NCI-H446 (cell line): ENCODE measurements at places on chromosomes 3 and 15.

DNA sequence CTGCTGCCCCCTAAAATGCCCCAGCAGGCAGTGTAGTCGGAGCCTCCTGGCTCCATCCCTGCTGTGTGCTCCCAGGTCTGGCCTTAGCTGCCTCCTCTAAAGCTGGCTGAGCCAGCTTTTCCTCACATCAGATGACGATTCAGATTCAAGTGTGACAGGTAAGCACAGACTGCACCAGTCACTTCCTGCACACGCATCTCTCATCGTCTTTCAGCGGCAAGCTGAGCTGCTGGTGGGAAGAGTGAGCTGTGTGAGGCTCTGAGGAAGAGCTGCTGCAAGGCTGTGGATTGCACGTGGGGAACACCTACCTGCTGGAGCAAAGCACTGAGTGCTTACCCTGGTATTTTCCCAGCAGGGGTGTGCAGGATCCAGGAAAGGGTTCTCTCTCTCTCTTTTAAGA, 88.4 kb upstream of the RPL32 start:
- no peak for DNase-seq

DNA sequence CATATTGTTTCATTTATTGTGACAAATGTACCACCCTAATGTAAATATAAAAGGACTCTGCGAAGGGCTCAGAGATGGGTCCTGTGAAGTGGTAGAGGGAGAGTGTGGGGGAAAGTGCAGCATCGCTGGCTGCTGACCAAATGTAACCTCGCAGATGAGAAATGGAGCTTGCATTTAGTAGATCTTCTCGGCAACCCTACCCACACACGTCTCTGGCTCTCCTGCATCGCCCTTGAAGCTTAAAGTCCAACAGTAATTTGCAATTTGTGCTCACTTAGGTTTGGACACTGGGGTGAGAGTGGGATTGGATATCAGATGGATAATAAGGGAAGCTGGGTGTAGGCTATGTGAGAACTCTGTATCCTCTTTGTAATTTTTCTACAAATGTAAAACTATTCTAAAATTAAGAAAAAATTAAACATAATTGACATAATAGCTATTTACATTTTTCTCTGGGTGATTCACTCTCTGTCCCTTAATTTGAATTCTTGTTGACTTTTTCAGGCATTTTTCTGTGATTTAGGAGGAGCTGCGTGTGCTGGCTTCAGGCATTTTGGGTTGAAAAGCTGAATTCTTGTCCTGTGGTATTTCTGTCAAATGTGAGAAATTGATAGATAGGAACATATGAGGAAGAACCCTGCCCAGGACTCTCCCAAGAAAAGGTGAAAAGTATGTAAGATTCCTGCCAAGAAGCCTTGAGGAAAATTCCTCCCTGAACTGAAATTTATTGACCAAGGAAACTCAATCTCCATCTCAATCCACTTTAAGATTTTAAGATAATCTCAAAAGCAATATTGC, 524.7 kb upstream of the MCTP2 start:
- no peak for DNase-seq

DNA sequence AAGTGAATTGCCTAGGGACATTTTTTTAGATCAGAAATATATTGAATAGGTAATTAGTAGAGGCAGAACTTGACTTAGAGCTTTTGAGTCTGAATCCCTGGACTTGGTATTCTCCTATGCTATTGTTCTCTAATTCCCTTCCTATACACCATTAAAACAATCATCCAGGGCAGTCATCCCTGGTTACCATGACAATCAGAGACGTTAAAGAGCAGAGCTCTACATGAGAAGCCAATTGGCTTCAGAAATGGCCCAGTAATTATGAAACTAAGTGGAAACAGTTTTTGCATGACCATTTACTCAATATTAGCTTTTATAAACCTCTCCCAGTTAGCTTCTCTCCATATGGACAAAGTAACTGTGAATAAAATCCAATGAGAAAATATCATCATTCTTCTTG, 182.1 kb upstream of the TP63 start:
- DNase-seq: no peak

GRCh38 chr15:68232449-68232848, 2.9 kb upstream of the CLN6 start:
- no peak for DNase-seq

DNA sequence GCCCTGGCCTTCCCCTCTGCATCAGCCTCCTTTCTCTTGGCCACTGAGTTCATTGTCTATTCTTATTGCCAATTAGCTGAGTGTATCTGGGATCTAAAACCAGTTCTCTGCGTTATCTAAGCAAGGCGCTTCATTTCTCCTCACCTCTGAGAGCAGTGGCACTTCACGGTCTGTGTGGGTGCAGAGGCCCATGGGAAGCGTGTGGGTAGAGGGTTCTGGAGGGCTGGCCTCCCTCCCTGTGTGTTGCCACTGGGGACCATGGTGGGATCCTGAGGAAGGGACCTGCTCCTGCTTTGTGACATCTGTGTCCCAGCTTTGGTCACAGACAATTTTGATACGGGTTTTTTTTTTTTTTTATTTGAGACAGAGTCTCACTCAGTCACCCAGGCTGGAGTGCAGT, 32.7 kb downstream of the EDEM1 start:
- DNase-seq: no peak

DNA sequence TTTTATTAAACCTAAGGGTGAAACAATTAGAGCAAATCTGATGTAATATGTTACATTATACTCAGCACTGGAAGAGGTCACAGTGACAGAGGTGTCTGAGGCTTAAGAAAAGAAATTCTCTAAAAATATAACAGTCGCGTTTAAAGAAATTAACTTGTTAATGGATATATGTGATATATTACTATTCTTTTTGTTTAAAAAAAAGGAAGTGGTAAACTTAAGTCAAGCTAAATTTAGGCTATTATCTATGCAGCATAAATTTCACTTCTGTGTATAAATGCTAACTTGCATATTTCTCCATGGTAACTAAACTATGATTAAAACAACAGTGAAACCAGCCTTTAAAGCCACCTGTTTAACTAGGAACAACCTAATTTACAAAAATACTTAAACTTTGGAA, 191.3 kb downstream of the FOXP1 start:
- no peak for DNase-seq

GRCh38 chr15:99169769-99170311, 65.0 kb downstream of the SYNM start:
- peak; percentile 1 for DNase-seq

DNA sequence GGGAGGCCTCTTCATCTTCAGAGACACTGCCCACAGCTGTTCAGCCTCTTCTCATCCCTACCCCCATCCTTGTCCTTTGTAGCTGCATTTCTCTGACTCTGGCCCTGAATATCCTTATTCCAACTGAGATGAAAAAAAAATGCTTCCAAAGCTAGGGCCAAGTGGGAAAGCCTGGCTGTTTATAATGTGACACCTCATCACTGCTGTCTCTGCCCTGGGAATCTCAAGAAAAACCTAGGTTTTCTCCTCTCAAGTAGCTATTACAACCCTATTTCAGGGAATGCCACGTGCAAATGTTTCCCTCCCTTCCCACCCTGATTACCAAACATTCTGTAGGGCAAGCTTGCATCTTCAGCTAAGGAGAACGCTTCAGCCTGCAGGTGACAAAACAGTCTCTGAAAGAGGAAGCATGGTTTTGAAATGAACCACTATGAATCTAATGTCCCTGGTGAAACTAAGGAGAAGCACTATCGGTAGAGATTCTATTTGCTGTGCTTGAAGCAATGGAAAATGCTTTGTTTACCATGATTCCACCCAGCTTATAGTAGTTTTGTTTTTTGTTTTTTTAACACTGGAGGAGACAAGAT, 65.4 kb downstream of the USF3 start:
- DNase-seq: no peak

GRCh38 chr3:48500656-48501055, 3.3 kb downstream of the SHISA5 start:
- no peak for DNase-seq

DNA sequence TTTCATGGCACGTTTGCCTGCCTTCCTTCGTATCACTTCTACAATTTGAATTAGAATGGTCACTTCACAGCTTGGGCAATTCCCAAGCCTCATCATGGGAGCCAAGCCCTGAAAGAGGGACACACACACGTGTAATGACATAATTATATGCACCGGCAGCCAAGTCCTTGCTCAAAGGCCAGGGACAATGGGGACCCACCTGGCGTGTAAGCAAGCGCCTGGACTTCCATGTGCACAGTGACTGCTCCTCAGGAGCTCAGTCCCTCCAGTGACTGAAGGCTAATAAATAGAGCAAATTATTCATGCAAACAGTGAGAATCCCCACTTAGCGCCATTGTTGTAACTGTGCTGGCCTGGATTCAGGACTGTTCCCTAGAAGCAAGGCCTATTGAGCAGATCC, 115.1 kb downstream of the DNAJB8 start:
- DNase-seq: no peak

GRCh38 chr15:60710656-60711055, 231.7 kb upstream of the ICE2 start:
- DNase-seq: no peak

DNA sequence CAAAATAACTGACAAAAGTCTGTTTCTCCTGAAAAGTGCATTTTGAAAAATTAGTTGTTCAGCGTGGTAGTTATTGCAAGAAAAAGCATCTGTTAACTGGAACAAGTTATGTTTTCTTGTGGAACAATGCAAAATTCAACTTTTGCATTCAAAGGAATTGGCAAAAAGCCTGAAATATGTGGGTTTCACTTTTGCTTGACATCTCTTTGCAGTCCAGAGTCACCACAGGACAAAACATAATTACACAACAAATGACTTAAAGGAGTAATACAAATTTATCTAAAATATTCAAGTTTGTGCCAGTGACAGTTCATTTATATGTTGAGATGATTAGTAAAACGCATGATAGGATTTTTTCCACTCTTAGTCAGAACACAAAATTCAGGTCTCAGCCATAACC, 96.3 kb upstream of the P2RY1 start:
- DNase-seq: no peak

DNA sequence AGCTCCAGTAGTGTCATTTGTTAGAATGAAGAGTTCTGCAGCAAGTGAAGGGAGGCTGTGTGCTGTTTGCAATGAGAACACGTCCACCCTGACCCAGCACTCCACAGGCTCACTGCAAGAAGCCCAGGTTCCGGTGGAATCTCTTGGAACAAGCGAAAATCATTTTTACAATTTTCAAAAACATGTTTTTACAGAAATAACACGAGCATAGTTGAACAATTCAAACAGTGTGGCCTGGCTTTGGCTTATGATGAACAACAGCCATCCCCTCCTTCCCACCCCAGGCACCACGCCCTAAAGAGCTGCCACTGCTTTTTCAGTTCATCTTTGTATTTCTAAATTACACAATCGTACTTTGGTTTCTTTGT, 59.5 kb upstream of the KY start:
- DNase-seq: peak; percentile 78

- DNase-seq: peak; percentile 25
These were observed 22.5 kb downstream of the ANXA2 start for GRCh38 chr15:60375306-60375705.

GRCh38 chr3:154143873-154144272, 22.7 kb downstream of the ARHGEF26 start:
- DNase-seq: no peak

DNA sequence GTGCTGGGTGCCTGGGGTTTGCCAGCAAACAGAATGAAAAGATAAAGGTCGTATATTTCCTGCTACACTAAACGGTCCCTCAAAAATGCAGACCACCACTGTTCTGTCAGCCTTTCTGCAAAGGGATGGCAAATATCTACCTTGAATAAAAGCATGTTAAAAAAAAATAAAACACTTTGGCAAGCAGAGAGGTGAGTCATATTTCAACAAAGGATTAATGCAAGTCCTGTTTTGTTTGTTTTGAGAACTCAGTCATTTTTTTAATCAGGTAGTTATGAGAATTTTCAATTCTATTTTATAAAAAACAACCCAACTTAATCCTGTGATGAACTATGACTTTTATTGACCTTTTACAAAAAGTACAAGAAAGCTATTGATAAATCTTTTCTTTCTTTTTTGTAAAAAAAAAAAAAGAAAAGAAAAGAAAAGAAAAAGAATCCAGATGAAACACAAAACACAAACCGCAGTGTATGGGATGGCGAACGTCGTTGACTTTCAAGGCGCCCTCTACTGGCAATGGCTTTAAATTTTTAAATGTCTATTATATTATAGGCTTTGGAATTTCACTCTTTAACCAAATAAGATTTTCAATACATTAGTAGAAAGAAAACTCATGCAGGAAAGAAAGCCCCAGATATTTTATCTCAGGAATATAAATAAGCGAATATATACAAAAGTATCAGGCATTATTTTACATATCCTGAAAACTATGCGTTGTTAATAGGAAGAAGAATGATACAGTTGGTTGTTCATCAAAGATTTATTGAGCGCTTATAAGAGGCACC, 87.8 kb downstream of the NCEH1 start:
- DNase-seq: peak; percentile 70
